Large intestine (tissue), 12 donors: ENCODE measurements at places on chromosomes 5 and 9. TPM values are rescaled to one million over a fixed set of nuclear protein-coding genes. Genes with fewer than 3 reads are reported as not detected.

TMEM215 gene
- polyA plus RNA-seq: 0.06 TPM

PCDHGA1 gene
- polyA plus RNA-seq: 0.30 TPM

ALAD gene
- polyA plus RNA-seq: 48.8 TPM

GFI1B gene
- polyA plus RNA-seq: 6.2 TPM

SPINK6 gene
- not detected for polyA plus RNA-seq

- DNase-seq: no peak
Measured at GRCh38 chr5:29697785-29698414, 1495.6 kb upstream of the CDH6 start.

DNA sequence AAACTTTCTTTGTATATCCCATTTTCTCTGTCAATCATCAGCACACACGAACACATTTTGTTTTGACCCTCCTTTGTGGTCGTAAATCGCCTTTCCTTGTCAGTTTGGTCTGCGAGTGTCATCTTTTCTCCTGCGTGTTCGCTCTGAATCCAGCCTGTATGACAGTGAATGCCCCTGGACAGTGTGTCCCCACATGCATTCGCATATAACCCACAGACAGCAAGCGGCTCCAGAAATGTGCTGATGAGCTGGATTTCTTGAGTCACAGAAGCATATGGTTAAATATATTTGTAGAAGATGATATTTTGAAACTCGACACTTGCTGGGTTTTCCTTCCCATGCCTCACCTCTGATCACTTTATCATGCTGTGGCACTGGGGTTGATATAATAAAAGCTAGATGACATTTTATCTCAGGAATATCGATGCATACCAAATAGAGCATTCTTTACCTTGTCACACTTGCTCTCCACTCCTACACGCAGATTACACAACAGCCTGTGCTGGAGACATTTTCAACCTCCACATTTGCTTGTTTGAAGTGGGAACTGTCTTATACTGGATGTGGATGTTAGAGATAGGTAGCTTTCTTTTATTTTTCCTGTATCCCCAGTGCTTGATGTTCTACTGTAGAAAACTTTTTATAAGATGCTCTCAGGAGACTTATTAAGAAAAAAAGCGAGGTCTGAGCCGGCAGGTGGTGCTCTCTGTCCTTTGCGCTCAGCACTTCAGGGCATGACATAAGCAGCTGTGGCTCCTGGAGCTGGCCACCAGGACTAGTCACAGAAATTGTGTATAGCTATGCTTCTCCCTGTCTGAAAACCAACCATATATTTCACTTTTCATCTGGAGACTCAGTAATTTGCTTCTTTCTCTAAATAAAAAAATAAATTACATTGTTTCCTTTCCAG, 215.1 kb downstream of the SH3GL2 start:
- no peak for DNase-seq

GRCh38 chr9:33166231-33167083, 679 bp downstream of the B4GALT1 start:
- no peak for DNase-seq

DNA sequence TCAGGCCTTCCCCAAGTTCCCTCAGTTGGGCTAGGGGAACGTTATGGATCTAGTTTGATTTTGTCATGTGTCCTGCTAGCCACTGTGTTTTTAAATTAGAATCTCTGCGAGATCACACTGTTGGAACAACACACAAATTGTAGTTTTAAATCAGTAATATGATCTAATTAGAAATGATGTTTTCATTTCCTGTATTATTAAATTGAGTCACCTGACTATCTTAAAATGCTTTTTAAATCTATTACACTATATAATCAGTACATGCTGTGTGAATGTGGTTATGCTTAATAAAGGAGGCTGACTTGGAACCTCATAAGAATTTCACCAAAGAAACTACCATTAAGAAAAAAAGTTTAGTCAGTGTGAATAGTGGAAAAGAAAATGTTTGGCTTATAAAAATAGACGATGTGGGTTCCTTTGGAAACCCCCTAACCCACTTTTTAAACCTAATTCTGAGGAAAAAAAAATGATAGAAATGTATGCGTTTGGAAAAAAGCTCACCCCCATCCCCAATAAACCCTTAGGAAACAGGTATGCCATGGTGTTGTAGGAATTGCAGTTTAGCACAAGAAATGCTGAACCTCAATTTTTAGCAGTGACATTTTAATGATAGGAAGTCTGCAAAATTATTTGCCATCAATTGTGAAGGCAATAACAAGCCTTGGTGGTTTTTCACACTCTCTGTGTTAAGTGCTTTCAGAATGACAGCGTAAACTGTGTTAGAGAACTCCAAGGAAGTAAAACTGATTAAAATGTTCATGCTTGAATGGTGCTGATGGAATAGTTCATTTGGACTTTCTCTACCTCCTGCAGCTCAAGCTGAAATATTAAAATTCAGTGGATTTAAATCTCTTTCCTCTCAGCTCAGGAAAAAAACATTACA, 59.0 kb downstream of the TLE4 start:
- DNase-seq: no peak

DNA sequence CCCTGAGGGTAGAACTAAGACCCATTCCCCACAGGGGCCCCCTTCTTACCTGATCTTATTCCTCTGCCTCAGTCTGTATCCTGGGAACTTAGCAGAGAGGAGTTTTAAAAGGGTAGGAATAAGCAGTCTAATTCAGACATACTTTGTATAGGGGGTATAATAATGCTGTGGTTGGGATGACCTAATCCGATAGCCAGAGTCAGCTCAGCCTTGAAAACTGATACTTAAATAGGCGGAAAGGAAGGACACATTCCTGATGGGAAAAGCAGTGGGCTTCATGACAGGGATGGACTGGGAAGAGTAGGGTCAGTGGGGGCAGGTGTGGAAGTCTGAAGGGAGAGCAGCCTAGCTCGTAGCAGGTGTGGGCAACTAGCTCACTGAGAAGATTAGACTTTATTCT, 52.2 kb upstream of the TESK1 start:
- DNase-seq: no peak

DNA sequence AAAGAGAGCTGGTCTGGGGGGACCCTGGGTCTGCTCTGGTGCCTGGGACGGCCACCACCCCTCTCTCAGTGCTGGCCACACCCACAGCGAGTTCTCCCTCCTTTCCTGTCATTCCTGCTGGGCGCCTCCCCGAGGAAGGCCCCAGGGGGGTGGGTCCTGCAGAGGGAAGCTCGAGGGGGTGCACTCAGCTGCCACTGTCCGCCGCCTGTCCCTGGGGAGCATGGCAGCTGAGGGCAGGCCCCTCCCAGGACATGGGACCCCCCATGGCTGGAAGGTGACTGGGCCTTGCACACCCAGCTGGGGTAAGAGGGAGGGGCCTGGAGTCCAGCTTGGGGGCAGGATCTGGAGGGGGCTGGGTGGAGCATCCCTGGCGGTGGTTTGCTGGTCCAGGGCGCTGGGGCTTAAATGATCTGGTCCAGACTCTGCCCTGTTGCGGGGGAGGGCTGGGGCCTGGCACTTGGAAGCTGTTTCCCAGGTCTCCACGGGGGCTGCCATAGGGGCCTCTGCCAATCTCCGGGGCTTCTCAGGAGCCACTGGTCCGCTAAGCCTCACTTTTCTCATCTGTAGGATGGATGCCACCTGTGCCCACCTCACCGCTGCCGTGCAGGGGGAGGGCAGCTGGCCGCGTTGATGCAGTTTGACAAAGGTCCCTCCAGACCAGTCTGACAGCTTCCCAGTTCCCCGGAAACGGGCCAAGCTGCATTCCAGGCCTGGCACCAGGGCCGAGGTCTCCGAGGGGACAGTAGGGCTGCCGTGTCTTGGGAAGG, 6.0 kb upstream of the SLC2A6 start:
- no peak for DNase-seq

- no peak for DNase-seq
Measured at GRCh38 chr9:77735494-77735893, 87.4 kb upstream of the GNA14 start.

DNA sequence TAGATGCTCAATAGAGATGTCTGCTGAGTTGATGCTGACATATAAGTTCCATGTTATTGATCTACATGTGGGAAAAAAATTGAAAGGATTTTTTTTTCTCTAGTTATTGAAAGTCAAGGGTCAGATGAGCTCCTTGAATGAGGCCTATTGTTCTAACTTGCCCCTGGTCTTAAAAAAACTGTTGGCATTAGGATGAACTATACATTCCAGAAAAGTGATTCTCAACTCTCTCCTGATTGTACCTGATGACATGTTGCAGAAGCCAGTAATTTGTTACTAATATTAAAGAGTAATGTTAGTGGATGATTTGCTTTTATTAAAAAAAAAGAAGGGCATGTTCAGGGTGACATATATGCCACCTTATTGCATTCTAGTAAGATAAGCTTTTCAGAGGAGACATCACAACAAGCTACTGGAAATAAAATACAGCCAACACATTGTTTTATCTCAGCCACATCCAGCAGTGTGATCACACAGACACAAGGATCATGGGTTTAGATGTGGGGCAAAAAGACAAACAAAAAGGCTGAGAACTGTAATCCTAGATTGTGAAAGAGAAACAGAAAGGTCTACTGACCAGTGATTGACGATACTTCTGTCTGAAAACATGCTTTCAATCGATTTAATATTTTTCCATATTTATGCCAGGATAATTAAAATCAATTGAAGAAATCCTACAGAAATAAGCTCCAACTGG, 1314.1 kb upstream of the C9orf72 start:
- no peak for DNase-seq

DNA sequence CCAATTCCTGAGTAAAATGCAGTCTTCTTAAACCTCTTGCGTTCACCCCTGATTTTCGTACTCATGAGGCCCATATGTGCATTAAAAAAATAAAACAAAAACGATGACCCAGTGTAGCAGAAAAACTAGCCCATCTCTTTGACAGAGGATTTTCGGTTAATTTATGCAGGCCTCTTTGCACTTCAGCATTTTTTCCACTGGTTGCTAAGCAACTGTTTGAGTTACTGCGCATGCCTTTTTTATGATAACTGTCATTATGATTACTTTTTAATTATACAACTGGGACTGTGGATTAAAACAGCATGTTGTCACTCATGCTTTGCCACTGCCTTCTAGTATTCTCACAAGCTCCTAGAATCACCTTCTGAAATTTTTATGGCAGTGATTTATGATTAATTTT, 165.0 kb downstream of the SMARCA2 start:
- no peak for DNase-seq

GRCh38 chr9:99127356-99128132, 22.6 kb downstream of the TGFBR1 start:
- peak; percentile 32 for DNase-seq

GRCh38 chr9:96874947-96875460, 20.7 kb upstream of the ZNF782 start:
- peak; percentile 47 for DNase-seq

GRCh38 chr5:399296-400281, 43.4 kb upstream of the EXOC3 start:
- peak; percentile 88 for DNase-seq

- DNase-seq: peak; percentile 85
Measured at GRCh38 chr9:6632516-6633183, 12.9 kb downstream of the GLDC start.

GRCh38 chr5:60519372-60519771, 180.6 kb downstream of the DEPDC1B start:
- no peak for DNase-seq

- no peak for DNase-seq
Measured at GRCh38 chr9:91843623-91844148, 106.3 kb downstream of the ROR2 start.

GRCh38 chr5:128062172-128062746, 21.3 kb upstream of the SLC12A2 start:
- DNase-seq: no peak

- no peak for DNase-seq
Measured at GRCh38 chr9:136273244-136273865, 27.7 kb upstream of the QSOX2 start.

DNA sequence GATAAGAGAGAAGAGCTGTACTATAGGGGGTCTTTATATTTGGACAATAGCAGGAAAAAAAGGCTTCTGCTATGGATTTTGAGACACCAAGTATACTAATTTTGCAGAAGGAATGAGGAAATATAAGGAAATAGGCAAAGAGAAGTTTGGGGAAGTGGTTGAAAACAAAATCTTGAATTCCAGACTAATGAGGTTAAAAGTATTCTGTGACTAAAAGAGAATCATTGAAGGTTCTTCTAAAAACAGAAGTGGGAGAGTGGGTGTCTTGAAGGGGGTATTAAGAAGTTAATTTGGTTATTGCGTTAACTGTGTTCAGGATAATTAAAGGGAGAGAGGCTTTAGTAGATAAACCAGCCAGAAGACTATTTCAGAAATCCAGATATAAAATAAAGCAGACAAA, 148.7 kb downstream of the RFK start:
- no peak for DNase-seq

DNA sequence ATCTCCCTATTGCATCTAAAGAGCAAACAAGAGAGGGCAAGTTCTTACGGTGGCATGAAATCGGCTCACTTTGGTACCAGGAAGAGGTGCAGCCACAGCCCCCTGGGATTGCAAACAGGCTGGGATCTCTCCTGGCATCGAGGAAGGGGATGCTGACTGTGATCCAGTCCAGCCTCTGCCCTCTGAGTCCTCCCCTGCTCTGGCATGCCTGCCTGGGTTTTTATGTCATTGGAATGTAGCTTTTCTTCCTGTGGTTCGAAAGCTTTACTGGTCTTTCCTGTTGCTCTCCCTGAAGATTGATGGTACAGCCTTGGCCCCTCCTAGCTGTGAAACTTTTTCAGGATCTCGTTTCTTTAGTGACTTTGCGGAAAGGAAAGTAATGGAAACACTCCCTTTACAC, 6.6 kb downstream of the SLC46A2 start:
- no peak for DNase-seq

- peak; percentile 79 for DNase-seq
Measured at GRCh38 chr5:154482528-154483449, 4.8 kb upstream of the HAND1 start.
